ENCODE measurements at places on chromosomes 7 and 10.

DNA sequence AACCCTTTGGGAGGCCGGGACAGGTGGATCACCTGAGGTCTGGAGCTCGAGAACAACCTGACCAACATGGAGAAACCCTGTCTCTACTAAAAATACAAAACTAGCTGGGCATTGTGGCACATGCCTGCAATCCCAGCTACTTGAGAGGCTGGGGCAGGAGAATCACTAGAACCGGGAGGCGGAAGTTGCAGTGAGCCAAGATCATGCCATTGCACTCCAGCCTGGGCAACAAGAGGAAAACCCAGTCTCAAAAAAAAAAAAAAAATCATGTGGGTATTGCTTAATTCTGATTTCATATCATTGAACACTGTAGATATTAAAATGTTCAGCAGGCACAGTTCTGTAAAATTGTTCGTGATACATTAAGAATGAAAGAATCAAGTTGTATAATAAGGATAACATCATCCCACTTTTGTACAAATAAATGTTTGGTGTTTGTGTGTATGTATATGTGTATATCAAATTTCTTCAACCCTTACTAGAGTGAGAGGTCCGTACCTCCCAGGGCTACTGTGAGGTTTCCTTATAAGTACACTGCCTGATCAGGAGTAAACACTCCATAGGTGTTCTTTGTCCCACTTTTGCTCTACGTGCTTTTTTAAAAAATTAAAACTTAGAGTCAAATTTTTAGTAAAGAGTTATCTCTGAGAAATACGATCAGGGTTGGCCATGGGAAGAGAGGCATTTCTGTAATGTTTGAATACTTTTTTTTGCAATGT, 31.7 kb downstream of the PLEKHS1 start:
- DNase-seq: no peak

GRCh38 chr10:73113551-73113950, 3.3 kb downstream of the NUDT13 start:
- no peak for DNase-seq

GRCh38 chr10:125000366-125001312, 58.7 kb downstream of the ZRANB1 start:
- no peak for DNase-seq

DNA sequence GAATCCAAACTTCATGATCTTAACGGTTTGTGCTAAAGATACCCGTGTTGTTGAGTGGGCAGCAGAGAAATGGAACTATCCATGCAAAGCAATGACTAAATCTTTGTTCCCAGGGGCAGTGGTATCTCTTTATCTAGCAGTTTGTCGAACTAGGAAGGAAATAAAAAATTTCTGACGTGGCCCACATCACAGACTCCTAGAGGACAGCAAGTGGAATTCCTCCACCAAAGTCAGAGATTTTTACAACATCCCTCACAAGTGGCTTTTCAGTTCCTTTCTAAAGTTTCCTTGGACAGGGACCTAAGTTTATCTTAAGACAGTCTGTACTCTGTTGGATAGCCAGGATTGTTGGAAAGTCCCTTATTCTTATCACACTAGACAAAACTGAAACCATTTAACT, 136.0 kb downstream of the RAPGEF5 start:
- DNase-seq: no peak

DNA sequence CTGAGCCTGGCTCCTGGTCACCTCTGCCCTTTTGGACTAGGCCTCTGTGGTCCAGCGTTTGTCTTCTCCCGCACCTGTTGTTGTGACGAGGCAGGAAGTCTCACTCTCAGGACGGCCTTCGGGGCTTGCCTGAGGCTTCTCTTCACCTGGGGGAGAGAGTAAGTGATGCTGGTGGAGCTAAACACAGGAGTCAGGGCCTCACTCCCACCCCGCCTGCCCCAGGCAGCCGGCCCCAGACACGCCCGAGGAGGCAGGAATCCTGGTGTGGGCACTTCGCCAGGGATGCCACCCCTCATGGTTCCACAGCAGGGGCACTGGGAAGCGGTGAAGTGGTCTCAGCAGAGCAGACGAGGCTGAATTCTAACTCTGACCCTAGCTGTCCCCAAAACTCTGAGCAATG, 42.4 kb downstream of the IL2RA start:
- DNase-seq: no peak

- no peak for DNase-seq
These were observed 479.0 kb downstream of the PARD3 start for GRCh38 chr10:34335960-34336690.

GRCh38 chr7:105584165-105584564, 2.9 kb upstream of the EFCAB10 start:
- no peak for DNase-seq

GRCh38 chr10:95268438-95268837, 22.4 kb downstream of the PDLIM1 start:
- no peak for DNase-seq

GRCh38 chr7:107982042-107982840, 20.7 kb downstream of the LAMB1 start:
- DNase-seq: no peak

Measured in SW 1271 (cell line).